ENCODE measurements at places on chromosomes 1 and 21.

DNA sequence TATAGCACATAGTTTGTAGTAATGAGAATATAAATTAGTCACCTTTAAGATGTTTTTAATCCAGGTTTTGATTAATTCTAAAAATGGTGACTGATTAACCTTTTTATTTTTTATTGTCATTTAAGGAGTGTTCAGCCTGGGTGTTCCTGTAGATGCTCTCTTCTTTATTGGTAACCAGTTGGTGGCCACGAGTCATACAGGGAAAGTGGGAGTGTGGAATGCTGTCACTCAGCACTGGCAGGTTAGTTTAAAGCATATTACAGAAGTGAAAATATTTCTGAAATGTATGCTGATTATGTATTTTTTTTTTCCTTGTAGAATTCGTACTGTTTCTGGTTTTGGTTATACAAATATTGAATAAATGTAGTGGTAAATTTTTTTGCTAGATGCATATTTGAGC, 28.1 kb downstream of the KCTD3 start:
- DNase-seq, result no peak

DNA sequence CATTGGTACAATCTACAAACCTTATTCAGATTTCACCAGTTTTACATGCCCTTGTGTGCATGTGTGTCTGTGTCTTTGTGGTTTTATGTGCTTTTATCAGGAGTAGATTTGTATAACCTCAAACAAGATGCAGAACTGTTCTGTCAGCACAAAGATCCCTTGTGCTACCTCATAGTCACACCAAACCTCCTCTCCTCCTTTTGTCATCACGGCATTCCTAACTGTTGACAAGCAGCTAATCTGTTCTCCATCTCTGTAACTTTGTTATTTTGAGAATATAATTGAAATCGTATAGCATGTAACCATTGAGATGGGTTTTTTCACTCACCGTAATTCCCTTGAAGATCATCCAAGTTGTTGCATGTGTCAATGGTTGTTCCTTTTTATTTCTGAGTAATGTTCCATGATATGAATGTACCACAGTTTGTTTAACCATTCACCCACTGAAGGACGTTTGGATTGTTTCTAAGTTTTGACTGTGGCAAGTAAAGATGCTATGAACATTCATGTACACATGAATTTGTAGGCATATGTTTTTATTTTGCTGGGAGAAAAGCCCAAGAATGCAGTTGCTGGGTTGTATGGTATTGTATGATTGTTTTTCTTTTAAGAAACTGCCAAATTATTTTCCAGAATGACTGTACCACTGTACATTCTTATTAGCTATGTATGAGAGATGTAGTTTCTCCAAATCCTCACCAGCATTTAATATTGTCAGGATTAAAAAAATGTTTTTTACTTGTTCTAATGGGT, 78.1 kb upstream of the B3GALT2 start:
- no peak for DNase-seq

GRCh38 chr1:52402860-52403240, 1.4 kb downstream of the ORC1 start:
- no peak for DNase-seq

- no peak for DNase-seq
Measured at GRCh38 chr21:25029580-25029979, 577.7 kb downstream of the MRPL39 start.

DNA sequence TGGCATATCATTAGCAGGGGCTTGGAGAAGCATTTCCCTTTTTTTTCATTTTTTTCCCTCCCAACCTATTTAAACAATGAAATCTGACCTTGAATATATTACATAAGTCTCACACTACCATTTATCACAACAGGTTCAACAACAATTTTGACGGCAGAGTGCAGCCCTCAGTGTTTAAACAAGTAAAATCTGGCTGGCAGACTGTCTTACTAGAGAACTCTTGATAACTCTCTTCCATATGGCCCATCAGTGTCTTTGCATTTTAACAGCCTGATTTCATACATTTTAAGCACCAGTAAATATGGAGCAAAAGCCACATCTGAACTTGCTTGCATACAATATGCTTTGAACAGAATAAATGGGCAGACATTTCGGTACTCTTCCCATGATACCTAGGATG, 213.0 kb downstream of the KCTD3 start:
- no peak for DNase-seq

DNA sequence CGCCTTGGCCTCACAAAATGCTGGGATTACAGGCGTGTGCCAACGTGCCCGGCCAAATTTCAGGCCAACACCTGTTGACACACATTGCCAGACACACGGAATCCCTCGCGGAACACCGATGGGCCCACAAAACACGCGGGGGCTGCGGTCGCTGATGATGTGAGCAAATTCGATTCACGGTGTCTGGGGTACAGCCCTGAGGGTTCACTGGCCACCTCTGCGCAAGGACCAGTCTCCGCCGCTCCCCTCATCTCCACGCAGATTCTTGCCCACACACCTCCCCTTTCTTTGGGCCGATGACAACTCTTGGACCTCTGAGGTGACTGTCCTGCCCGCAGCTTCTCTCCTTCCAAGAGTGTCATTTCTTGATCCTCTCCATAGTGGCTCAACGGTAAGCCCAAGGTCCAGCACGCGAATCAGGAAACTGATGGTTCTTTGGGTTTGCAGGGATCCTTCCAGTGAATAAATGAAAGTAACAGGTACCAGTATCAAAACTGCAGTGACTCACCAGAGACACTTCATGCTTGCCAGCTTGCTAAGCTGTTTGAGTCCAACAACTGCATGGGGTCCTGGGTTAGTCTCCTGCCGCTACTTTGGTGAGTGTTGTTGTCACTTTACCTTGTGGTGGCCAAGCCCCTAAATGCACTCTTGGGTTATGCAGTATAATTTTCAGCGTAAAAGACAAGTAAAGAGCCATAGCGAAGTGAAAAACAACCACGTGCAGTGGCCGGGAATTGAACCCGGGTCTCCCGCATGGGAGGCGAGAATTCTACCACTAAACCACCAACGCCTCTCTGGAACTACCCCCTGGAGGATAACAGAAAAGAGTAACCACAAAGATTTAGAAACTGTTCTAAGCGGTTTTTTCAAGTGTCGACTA, 11.0 kb upstream of the RNU1-3 start:
- DNase-seq, result no peak

GRCh38 chr1:93988634-93989350, 79.6 kb upstream of the GCLM start:
- peak; percentile 94 for DNase-seq

DNA sequence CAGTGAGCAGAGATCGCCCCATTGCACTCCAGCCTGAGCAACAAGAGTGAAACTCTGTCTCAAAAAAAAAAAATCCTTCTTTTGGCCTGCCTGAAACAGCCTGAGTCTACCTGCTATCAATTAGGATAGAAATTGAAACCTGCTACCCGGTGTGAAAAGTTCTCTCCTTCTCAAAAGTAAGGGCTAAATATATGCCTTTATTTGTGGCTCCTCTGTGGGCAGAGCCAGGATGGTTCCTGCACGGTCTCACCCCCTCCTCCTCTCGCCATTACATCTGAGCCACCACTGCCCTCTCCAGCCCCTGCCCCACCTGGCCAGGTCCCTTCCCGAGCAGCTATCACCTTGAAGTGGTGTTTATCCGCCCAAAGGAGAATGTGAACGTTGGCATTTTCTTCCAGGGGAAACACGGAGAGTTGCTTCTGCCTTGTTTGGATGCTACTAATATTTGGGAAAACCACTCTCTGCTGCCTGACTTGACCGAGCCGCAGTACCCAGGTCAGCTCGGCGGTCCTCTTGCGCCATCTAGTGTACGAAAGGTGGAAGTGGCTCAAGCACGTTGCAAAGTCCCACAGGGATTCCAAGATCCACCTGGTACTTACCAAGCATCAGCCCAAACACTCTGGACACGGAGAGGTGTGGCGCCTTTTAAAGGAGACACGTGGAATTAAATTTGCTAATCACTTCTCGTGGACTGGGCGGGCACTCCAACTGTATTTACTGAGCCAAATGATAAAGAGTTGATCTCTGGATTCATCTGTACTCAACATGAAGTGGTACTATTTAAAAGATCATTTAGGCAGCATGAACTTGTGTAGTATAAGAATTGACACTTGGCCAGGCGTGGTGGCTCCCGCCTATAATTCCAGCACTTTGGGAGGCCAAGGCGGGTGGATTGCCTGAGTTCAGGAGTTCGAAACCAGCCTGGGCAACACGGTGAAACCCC, 31.9 kb downstream of the SETD4 start:
- DNase-seq, result peak; percentile 50

DNA sequence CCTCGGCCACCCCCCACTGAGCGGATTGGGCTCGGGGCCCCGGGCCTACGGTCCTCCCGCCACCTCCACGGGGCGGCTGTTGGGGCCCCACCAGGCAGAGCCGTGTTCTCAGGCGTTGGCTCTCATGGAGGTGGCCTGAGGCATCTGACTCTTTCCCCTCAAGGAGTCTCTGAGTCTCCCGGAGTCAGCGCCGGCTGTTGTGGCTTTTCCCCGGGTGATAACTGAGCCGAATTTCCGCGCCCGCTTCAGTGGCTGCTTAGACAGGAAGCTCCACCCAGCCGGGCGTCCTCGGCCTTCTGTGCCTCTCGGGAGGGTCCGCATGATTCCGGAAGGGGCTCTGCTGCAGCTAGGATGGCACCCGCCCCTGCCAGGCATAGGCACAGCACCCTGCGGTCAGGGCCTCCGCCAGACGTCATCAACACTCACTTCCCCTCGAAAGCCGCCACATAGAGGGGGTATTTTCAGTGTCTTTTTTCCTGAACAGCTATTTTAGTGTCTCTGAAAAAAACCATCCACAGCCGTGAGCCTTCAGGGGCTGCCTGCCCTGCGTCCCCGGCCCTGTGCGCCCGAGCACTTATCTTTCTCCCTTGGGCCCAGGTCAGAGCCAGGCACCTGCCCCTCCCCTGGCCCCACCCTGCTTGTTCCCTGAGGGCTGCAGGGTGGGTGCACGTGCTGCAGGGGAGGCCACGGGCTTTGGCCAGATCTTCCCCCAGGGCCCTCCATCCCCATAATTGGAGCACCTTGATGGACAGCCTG, 72.9 kb downstream of the SKI start:
- no peak for DNase-seq

- peak; percentile 98 for DNase-seq
Measured at GRCh38 chr1:152001631-152002584, 8.2 kb upstream of the S100A10 start.

- DNase-seq, result no peak
Measured at GRCh38 chr1:172602706-172603105, 56.2 kb upstream of the FASLG start.

GRCh38 chr1:57799490-57800115, 375.7 kb upstream of the DAB1 start:
- DNase-seq, result no peak

DNA sequence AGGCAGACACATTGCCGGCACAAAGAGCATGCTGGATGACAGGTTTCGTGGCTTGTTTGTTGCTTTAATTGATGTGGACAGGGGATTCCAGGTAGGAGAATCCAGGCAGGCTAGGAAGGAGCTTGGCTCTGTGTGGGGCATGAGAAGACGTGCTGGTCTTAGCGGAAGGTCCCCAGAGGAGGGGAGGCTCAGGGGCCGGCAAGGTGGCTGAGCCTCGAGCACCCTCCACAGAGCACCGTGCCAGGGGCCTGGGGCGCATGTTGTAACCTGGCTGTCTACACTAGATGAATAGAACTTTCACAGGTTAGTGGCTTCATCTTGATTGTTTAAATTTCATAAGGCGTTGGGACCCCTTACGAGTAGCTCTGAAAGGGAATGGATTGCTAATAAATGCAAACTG, 223.1 kb downstream of the CAMTA1 start:
- no peak for DNase-seq

DNA sequence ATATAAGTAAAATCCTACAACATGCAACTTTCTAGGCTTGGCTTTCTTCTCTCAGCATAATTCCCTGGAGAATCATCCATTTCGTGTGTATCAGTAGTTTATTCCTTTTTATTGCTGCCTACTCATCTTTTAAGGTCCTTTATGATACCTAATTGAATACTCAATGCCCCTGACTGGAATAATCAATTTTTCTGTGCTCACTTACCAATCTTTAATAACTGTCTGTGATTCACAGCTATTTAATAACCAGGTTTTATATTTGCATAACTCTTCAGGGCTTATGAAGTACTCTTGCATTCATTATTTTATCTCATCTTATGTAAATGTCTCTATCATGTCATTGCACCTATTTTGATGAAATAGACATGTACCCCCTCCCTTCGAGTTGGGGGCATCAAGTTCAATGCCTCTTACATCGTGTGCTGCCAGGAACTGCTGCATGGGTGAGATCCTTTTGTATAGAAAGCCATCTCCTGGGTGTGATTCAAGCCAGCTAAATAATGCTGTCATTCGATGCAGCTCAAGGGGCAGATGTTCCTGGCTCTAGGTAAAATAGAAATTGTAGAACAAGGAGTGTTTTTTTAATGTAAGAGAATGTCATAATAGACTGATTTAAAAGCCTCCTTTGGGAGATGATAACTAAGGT, 222.7 kb downstream of the SLC35F3 start:
- no peak for DNase-seq

- DNase-seq, result no peak
Measured at GRCh38 chr1:215603319-215603718, 36.2 kb downstream of the KCTD3 start.

- DNase-seq, result no peak
Measured at GRCh38 chr21:31564439-31564838, 95.1 kb upstream of the SOD1 start.

DNA sequence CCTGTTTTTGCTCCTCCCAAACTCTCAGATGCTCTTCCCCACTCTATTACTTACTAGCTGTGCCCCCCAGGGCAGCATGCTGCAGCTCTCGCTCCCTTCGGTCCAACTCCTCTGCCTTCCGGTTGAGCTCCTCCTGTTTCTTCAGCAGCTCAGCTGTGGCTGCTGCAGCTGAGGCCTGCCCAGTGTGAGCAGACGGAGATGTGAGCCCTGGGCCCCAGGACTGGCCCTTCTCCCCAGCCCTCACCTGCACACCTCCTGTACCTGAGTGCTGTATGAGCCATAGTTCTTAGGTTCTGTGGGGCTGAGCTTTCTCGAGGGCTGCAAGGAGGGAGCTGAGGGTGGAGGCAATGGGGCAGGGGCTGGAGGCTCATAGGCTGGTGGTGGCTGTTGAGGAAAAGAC, 1.9 kb downstream of the SCAMP3 start:
- DNase-seq, result no peak

DNA sequence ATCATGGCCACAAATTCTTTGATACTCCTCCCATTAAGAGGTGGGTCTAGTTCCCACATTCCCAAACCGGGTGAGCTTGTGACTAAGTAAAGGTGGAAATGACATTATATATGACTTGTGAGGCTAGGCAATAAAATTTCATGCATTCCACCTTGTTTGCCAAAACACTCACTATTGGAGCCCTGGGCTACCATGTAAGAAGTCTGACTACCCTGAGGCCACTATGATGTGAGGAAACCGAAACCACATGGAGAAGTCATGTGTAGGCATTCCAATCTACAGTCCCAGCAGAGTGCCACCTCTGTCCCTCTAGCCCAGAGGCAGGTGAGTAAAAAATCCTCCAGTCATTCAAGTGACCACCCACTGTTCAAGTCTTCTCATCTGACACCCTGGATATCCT, 17.9 kb upstream of the SMG7 start:
- DNase-seq, result no peak

Measured in astrocyte of the cerebellum (primary cell).